Epithelial cell of esophagus (primary cell): ENCODE measurements at places on chromosomes 3 and 15.

GRCh38 chr3:28699283-28699682 is 350.7 kb upstream of the AZI2 start:
- DNase-seq, result peak; percentile 59

DNA sequence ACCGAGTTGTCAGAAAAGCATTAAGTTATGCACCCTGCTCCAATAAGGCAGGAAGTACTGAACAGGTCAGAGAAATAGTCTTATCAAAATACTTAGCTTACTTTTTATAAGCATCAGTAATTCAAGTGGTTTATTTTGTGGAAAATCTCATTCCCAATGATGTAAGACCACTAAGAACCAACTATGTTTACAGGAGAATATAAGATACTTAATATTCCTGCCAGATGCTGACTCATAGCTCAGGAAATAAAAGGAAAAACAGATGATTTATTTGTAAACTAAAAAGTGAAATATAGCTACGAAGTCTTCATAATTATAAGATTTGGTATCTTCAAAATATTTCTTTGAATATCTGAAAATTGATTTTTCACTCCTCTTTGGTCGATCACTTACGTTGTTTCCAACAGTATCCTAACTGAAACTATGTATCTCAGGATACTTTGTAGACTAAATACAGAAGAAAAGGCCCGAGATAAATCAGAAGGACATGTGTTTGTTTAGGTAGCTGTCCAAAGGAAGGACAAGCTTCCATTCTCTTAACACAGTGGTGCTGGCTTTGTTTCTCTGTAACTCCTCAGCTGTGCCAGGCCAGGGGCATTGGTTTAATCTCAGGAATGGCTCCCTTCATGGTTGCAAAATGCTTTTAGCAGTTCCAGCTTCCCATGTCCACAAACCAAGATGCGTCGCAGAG is 295.8 kb downstream of the GBE1 start:
- DNase-seq, result no peak

DNA sequence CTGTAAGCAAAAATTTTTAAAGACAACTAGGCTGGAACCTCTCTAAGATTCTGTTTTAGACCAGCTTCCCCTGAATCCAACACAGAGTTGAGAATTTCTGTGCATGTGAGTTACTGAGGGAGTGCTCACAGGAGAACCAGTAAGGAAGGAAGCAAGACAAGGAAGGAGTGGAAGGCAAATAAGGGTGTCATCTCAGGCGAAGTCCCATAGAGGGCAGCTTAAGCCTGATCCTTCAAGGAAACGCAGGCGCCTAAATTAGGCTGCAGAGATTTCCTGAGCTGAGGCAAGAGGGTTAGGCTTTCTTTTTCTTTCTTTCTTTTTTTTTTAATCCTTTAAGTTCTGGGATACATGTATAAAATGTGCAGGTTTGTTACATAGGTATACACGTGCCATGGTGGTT is 36.2 kb upstream of the COL6A6 start:
- peak; percentile 41 for DNase-seq

DNA sequence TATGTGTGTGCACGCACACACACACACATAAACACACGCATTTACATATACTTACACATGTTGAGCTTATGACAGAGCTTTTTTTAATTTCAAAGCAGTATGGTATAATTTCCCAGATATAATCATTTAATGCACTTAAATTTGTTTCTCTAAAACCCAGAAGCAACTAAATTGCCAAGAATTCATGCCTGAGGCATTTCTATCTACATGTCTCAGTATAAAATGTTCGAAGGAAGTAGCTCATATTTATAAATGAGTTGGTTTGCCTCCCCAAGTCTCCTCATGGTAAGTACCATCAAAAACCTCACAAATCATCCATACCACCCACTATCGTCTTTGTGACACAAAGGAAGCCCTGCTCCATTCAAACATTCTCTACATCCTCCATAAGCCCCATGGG is 130.6 kb downstream of the RPL22L1 start:
- DNase-seq, result no peak

DNA sequence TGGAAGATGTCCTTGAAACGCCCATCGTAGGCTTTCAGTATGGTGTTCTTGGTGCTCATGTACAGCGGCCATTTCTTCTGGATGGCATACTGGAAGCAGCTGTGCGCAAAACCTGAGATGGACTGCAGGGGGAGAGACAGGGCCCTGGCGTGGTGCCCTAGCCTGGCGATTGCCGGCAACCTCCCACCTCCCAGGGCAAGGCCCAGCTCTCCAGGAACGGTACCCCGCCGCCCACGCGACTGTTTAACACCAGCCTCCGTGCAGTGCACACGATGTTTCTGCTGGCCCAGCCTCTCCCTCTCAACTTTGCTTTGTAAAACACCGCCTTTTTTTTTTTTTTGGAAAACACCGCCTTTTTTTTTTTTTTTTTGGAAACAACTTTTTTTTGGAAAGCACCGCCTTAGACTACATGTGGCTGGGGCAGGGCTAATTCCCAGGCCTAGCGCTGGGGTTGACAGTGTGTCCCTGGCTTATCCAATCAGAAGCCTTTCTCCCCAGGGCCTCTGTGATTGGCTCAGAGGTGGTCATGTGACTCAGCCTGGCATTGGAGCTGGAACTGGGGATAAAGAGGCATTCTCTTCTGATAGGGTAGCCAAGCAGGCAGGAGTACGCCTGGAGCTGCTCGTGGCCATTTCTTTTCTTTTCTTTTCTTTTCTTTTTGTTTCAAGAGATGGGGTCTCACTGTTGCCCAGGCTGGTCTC is 14.7 kb downstream of the IDH2 start:
- DNase-seq, result peak; percentile 59

DNA sequence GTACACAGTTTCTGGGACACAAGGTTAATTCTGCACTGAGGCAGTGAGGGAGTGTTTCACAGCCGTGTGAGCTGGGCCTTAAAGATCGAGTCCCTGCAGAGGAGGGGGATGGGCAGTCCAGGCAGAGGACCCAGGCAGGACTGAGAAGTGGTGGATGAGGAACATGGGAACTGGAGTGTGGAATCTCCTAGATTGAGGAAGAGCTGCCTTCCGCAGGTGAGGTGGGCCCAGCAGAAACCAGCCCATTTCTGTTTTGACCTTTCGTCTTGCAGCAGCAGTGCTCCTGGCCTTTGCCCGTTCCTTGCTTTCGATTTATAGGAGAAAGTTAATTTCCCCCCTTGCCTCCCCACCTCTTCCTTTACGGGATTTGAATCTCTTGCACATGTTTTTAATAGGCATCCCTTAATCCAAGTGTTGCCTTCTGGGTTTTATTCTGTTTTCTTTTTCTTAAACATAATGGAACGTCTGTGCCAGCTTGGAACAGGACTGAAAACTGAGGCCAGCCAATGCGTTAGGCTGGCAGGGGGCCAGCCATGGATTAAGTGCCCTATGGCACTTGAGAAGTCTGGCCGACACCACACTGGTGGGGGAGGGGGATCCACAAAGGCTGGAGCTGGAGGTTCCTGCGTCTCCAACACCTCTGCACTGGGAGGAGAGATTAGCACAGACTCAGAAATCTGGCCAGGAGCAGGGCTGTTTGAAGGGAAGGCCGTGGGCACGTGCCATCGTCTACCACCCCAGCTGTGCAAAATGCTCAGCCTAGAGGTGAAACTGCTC is 78.1 kb downstream of the AAGAB start:
- no peak for DNase-seq
